SK-MEL-5 (cell line): ENCODE measurements at places on chromosomes 4 and X.

DNA sequence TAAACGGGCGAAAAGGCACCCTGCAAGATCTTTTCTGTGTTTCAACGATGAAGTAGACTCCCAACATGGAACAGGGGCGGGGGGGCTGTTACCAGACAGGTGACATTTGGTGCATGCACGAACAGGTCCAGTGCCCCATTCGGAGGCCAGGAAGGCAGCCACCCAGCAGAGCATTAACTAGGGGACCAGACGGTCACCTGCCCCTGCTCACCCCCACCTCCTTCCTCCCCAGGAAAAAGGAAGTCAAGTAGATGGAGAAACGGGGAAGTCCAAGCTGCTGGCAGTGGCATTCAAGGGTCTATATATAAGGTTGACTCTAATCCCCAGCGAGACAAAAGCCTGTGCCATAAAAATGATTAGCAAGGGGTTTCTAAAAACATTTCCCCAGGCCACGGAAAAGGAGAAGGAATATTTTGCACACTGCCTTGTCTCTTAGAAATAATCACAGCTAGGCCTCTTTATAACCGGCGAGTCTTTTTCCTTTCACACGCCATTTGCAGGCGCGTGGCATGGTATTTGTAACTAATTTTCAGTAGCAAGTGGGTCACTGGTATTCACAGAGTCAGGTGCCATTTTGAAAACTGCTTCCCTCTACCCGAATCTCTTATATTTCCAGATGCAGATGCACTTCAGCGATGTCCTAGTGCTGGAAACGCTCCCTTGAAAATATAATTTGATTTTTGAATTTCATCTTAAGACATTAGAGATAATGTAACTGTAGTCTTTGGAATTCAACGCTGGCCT lies 1.2 kb upstream of the TMSB4X start:
- no peak for DNase-seq

- peak; percentile 2 for DNase-seq
Measured at GRCh38 chrX:39688576-39689375, 409.0 kb downstream of the BCOR start.

DNA sequence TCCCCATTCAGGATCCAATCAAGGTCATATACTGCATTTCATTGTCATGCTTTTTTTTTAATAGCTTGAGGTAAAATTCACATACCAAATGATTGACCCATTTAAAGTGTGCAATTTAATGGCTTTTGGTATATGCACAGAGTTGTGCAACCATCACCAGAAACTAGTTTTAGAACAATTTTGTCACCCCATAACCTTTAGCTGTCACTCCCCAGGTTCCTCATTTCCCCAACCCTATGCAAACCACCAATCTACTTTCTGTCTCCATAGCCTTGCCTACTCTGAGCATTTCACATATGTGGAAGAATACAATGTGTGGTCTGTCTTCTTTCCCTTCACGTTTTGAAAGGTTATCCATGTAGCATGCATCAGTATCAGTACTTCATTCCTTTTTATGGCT lies 1.4 kb upstream of the SMAD1 start:
- DNase-seq: no peak

- no peak for DNase-seq
Measured at GRCh38 chr4:112840061-112840460, 203.1 kb downstream of the LARP7 start.
